DND-41 (cell line): ENCODE measurements at places on chromosomes 12 and 14.

DNA sequence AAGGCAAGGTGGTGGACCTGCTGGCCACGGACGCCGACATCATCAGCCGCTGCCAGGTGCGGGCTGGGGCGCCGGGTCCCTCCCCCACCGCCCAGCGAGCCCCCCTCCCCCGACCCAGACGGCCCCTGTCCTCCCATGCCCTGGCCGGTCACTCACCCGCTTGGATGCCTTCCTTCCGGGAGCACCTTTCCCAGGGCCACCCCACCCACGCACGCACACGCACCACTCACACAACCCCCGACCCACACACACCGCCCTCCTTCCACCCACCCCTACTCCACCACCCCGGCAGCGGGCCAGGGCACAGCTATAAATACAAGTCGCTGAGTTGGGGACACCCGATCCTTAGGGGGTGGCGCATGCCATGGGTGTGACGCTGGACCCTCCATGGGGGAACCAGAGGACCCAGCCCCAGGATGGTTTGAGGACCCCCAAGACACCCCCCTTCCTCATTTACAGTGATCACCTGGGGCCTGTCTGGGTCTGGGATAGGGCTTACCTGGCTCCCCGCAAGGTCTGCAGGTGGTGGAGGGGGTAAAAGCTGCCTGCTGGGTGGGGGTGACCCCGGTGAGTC lies 465 bp downstream of the ADSS1 start:
- DNase-seq: no peak

DNA sequence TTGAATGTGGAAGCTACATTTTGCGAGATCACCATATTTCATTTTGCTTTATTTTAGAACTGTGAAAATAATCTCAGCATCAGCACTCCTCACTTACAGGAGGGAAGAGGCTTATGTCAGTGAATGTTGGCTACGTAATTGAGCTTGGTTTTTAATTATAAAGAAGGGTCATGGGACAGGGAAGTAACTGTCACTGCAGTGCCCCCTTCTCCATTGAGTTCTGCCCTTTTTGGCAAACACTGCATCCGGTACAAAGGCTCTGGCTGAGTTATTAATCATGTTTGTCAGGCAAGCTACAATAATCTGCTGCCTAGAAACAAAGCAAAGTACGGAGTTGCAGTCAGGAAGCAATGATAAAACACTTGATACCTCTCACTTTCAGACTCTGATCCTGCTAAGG lies 546.7 kb downstream of the SNAPC1 start:
- no peak for DNase-seq

- no peak for DNase-seq
These were observed 143.0 kb downstream of the TMTC1 start for GRCh38 chr12:29640589-29641345.

DNA sequence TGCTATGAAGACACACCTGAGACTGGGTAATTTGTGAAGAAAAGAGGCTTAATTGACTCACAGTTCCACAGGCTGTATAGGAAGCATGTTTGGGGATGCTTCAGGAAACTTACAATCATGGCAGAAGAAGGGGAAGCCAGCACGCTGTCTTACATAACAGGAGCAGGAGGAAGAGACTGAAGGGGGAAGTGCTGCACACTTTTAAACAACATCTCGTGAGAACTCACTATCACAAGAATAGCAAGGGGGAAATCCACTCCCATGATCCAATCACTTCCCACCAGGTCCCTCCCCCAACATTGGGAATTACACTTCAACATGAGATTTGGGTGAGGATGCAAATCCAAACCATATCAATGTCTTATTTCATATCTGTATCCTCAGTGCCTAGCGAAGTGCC lies 307.2 kb downstream of the ATP23 start:
- no peak for DNase-seq

GRCh38 chr14:57692671-57693070 lies 173.2 kb downstream of the SLC35F4 start:
- DNase-seq: no peak

DNA sequence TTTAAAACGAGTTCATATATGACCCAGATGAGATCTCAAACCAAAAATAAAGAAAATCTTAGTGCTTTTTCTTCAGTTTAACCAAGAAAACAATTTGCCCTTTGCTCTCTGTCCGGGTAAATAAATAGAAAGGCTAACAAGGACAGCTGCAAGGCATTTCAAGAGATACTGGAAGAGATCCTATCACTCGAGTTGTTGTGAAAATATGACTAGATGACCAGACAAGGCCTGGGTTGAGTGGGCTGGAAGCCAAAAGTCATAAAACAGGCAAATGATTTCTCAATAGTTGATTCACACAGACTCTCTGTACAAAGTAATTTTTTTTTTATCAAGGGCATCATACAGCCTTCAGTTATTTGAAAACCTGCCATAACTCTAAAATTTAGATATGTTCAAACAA lies 55.9 kb upstream of the AVPR1A start:
- DNase-seq: no peak

- no peak for DNase-seq
These were observed 299.2 kb downstream of the GLT1D1 start for GRCh38 chr12:129152351-129153104.

GRCh38 chr14:23171222-23171975 lies 12.1 kb downstream of the SLC7A8 start:
- no peak for DNase-seq

- no peak for DNase-seq
These were observed 72.6 kb downstream of the SUSD6 start for GRCh38 chr14:69683971-69684370.

DNA sequence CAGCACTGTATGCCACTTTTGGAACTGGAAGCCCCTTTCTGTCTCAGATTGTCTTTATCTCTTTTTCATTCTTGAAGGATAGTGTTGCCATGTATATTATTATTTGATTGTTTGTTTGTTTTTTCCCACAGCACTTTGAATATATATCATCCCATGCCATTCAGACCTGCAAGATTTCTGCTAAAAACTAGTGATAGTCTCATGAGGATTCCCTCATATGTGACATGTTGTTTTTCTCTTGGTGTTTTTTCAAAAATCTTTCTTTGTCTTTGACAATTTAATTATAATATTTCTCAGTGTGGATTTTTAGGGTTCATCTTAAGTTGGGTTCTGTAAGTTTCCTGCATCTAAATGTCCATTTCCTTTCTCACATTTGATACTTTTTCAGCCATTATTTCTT lies 36.8 kb upstream of the SCAF11 start:
- no peak for DNase-seq

- no peak for DNase-seq
These were observed 326.1 kb downstream of the BCL11B start for GRCh38 chr14:98945611-98946570.

DNA sequence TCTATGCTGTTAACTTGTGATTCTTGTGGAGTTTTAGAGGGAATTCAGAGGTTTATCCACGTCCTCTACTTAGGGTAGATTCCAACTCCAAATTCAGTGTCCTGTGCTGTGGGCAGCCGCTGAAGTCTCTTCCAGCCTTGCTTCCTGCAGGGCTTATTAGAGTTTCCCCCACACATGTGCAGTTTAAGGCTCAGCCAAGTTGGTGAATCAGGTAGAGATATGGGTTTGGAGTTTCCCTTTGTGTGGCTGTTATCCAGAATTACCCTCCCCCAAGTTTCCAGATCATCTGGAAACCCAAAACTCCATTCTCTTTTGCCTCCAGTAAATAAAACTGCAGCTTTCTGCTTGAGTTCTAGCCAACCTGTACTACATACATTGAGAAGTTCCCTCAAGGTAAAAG lies 853.7 kb downstream of the GALC start:
- no peak for DNase-seq

- peak; percentile 48 for DNase-seq
These were observed 1.8 kb upstream of the AQP5 start for GRCh38 chr12:49959685-49960473.

- peak; percentile 84 for DNase-seq
These were observed 120.7 kb downstream of the AACS start for GRCh38 chr12:125185740-125186470.

DNA sequence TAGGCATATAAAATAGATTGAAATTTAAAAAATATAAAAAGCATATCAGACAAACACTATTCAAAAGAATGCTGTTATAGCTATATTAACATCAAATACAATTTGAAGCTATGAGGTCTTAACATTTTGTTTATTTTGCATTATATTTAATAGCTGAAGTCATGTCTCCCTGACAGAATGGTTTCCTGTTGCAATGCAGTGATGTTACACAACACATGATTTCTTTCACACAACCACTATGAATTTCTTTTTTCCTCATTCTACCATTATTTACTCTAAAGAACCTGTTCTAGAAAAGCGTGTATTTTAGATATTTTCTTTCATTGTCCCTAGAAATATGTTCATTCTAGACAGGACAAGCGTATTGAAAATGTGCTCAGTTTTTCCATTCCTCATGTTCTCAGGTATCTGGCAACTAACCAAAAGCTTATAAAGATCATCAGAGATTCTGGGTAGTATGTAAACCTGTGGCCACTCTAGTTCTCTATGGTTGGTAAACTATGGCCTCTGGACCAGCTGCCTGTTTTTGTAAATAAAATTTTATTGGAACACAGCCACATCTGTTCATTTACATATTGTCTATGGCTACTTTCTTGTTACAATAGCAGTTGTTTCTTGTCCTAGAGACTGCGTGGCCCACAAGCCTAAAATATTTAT lies 183.8 kb downstream of the FOXA1 start:
- no peak for DNase-seq

- no peak for DNase-seq
These were observed 78.1 kb upstream of the GALNT9 start for GRCh38 chr12:132407451-132407961.

DNA sequence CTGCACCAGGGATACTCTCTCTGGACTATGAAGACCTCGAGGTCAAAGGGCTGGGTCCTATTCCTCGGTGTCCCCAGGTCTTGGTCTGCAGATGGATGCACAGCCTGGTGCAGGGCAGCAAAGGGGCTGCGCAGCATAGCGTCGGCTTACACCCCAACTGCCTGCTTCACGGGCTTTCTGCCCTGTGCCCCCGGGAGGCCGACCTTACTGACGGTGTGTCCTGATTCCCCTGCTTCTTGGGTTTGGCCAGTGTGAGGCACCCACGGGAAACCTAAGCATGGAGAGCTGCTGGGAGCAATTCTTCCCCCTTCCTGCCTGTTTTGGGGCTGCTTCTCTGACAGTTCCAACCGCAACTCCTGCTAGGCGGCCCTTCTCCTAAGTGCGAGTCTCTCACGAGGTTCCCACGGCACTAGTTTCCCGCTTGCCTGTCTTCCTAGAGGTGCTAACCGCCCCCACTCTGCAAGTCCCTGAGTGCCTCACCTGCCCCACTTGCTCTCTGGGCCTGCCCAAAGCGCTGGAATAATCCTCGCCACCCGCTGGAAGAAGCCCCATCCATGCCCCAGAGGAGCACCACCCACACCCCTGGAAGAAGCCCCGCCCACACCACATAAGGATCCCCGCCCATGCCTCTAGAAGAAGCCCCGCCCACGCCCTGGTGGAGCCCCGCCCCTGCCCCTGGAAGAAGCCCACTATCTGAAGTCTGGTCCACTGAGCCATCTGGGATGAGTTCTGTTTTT lies 54.0 kb downstream of the PRIMA1 start:
- DNase-seq: peak; percentile 28

GRCh38 chr12:54648265-54648664 lies at the start of gene DCD:
DCD (minus strand) TSS chr12:54648365; CDS start chr12:54648303, 62 bp downstream.
- no peak for DNase-seq

- DNase-seq: no peak
These were observed 123.5 kb upstream of the FBXO33 start for GRCh38 chr14:39555749-39556148.

GRCh38 chr14:64755781-64756221 lies 51.6 kb downstream of the PLEKHG3 start:
- peak; percentile 16 for DNase-seq

DNA sequence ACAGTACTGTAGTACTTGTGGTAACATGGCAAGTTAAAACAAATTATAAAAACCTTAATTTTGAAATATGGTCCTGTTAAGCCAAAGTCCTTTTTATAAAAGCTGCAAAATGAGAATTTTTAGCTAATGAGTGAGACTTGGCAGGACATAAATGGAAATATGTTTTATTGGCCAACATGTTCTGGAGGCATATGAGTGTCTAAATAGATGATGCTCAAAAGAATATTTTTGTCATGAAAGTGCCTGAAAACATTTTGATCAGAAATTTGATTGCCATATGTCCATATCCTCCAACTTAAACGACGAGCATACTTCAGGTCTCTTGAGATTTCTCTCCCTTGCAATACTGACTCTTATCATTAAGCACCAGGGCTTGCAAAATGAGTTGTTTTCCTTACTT lies 972.6 kb downstream of the TMTC2 start:
- no peak for DNase-seq

GRCh38 chr12:119006746-119007145 lies 25.4 kb downstream of the SRRM4 start:
- no peak for DNase-seq

DNA sequence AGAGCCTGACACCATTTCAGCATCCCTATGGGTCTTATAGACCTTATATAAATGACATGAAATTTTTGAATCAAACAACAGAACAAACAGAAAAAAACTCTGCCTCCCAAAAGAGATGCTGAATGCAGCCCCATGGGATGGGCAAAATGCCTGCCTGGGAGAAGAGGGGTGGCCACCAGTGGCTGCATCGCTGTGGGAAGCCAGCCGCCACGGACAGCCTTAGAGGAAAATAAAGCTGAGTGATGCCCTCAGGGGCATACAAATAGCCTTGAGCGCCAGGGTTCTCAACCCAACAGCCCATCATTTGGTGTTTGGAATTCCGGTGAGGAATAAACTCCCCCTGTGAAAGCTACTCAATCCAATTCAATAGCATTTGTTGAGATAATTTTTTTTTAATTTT lies 22.9 kb downstream of the SYNE3 start:
- DNase-seq: no peak

GRCh38 chr12:33892425-33892824 lies 129.9 kb upstream of the ALG10 start:
- DNase-seq: no peak

GRCh38 chr12:117090816-117091711 lies 8.2 kb downstream of the TESC start:
- DNase-seq: no peak

DNA sequence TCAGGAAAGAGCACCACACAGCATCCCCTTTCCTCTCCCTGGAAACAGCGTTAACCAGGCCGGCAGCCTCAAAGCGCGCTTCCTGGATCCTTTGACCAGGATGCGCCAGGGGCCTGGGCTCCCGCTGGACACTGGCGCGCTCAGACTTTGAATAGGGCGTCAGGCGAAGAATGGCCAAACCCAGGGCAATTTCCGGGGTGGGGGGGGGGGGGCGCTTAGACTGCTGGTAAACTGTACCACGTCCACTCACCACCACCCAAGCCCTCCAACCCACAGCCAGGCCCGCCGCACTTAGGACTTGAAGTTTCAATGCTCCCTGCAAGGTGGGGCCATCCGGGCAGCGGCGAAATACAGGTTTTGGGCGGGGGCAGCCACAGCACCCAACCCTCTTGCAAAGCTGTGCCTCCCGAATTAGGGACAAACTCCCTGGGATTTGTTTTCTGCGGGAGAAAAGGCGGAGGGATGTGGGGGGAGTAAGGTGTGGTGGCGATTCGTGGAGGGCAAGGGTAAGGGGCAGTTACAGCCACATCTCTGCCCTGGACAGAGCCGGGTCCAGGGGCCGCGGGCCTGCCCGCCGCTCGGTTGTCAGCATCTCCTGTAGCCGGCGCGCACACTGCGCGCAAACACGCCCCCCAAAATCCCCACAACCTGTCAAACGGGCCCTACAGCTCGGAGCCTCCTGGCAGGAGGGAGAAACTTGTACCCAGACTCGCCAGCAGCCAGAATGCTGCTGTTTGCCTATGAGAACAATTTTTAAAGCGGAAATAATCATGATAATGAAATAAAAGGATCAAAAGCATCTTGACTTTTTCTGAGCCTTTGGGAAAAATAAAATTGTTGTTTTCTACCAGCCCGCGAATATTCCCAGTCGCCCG lies 958 bp downstream of the RTN1 start:
- no peak for DNase-seq
